Right atrium auricular region (tissue), 2 donors: ENCODE measurements at places on chromosomes 7 and 10. TPM values are rescaled to one million over a fixed set of nuclear protein-coding genes. Genes with fewer than 3 reads are reported as not detected.
A peak's percentile ranks its signal among the peaks of the same experiment; 100 is the strongest.

DNA sequence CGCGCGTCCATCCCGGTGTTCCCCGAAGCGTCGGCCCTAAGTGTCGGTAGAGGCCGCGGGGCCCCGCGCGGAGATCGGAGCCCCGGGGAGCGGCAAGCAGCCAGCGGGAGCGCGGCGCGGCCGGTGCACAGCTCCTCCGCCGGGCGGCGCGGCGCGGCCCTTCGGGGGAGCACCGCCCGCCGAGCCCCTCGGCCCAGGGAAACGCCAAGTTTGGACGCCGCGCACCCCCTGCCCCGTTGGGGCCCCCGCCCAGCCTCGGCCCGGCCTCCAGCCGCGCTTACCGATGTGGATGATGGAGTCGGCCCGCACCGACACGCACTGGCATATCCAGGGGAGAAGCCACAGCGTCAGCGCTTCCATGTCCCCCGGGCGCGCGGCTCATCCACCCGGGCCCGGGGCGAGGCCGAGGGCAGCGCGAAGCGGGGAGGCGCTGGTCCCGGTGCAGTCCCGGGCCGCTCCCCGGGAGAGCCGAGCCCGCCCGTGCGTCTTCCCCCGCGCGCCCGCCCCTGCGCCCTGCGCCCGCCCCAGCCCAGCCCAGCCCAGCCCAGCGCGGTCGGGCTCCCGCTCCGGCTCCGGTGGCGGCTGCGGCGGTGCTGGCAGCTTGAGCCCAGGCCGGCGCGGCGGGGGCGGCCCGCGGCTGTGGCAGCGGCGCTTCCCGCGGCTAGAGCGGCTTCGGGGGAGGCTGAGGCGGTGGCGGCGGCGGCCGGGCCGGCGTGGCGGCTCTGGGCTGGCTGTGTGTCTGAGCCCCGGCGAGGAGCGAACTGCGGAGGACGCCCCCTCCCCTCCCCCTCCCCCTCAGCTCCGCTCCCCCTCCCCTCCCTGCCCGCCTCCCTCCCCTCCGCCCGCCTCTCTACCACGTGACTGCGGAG, at the start of gene GRID1:
Gene GRID1 (minus strand): TSS at position 763 of the 869 bp plus-strand sequence.
- H3K36me3 ChIP-seq, result no peaks in the 10 kb centered on the region
- H3K4me3 ChIP-seq, result peak within 1 kb of the TSS; percentile 38
- peaks cover 42% of the 10 kb centered on the region for H3K4me1 ChIP-seq
- H3K27ac ChIP-seq, result no peak within 1 kb of the TSS
- DNase-seq, result no peak

DNA sequence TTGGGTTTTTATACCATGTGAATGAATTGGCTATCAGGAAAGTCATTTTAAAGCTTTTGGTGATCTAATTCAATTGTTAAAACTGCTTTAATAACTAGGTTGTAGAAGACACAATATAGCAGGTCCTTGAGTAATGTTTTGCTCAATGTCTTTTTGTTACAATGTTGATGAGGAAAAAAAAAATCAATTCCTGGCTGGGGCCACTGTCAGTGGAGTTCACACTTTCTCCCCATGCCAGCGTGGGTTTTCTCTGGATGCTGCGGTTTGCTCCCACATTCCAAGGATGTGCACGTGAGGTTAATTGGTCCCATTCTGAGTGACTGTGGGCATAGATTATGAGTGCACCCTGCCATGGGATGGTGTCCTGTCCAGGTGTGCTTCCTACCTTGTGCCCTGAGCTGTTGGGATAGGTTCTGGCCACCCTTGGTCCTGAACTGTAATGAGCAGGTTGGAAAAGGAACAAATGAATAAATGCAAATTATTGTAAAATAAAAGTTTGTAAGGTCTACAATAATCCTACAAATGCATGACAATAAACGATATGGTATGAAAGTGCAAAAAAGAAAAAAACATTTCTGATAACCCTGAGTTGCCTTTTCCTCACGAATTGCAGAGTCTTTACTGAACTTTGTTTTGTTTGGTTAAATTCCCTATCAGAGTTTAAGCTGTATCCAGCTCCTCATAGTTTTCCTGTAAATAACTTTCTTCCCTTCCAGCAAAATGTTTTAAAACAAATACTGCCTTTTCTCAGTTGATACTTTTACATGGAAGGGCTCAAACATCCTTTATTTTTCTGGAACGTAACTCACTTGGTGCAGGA, 62.7 kb downstream of the AKR1C4 start:
- no peak for DNase-seq
- H3K4me1 ChIP-seq, result no peaks in the 10 kb centered on the region
- H3K36me3 ChIP-seq, result no peaks in the 10 kb centered on the region
- H3K4me3 ChIP-seq, result no peak overlapping the region
- H3K27ac ChIP-seq, result no peak overlapping the region

DNA sequence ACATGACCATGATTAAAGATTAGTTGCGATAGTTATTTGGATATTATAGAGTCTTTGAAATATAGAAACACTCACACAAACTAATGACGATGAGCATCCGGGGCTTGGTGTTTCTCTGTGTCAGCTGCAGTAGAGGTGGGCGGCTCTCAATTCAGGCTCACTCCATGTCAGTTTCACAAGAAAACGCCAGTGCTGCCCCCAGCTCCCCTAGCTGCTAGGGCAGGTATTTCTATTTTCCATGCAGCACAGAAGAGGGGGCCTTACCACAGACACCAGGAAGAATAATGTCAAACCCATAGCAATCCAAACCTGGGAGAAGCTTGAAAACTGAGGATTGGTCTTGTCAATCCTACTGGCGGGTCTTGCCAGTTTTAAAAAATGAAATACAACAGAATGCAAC, 197.1 kb downstream of the PHTF2 start:
- no peak overlapping the region for H3K4me3 ChIP-seq
- no peaks in the 10 kb centered on the region for H3K36me3 ChIP-seq
- DNase-seq, result no peak
- no peaks in the 10 kb centered on the region for H3K27me3 ChIP-seq
- H3K4me1 ChIP-seq, result no peaks in the 10 kb centered on the region

GRCh38 chr7:113247198-113247597, 128.8 kb upstream of the SMIM30 start:
- no peaks in the 10 kb centered on the region for H3K27me3 ChIP-seq
- no peak overlapping the region for H3K4me3 ChIP-seq
- no peak for DNase-seq

GRCh38 chr7:96248405-96248804, 73.5 kb downstream of the SLC25A13 start:
- H3K27me3 ChIP-seq, result no peaks in the 10 kb centered on the region
- DNase-seq, result no peak
- no peak overlapping the region for H3K27ac ChIP-seq

DNA sequence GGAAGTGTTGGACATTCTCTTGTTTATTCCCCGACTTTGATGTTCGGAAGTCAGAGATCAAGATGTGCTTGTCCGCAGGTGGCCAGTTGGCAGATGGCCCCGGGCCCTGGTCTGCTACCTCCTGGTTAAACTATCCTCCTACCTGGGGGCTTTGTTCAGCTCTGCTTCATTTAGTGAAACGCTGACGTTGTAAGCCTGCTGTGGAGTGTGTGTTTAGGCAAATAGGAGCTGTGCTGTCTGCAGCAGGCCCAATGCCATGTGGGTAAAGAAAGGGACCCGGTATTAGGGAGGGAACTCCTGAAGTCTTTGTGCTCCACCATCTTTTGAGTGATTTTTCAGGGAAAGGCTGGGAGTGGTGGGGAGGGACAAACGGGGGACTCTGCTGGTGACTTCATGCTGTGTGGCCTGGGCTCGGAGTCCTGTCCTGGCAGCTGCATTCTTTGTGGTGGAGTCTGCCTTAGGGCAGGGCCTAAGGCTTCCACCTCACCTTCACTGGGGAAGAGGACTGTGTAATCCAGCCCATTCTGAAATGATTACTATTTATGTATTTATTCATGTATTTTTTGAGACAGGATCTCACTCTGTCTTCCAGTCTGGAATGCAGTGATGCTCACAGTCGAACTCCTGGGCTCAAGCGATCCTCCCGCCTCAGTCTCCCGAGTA, 171.1 kb upstream of the KLF6 start:
- no peak overlapping the region for H3K4me3 ChIP-seq
- no peak overlapping the region for H3K27ac ChIP-seq
- DNase-seq, result no peak
- H3K36me3 ChIP-seq, result no peaks in the 10 kb centered on the region
- H3K4me1 ChIP-seq, result peaks cover 4% of the 10 kb centered on the region

- H3K36me3 ChIP-seq, result no peaks in the 10 kb centered on the region
- no peaks in the 10 kb centered on the region for H3K27me3 ChIP-seq
- H3K4me3 ChIP-seq, result no peak overlapping the region
- H3K4me1 ChIP-seq, result no peaks in the 10 kb centered on the region
Measured at GRCh38 chr7:73809467-73809951, 21.3 kb upstream of the CLDN4 start.

- H3K27me3 ChIP-seq, result no peaks in the 10 kb centered on the region
- H3K36me3 ChIP-seq, result no peaks in the 10 kb centered on the region
- peak; percentile 65 for DNase-seq
- H3K4me1 ChIP-seq, result no peaks in the 10 kb centered on the region
Measured at GRCh38 chr10:98047009-98047741, 16.8 kb upstream of the CRTAC1 start.

- no peak for DNase-seq
- H3K4me3 ChIP-seq, result no peak overlapping the region
- no peaks in the 10 kb centered on the region for H3K36me3 ChIP-seq
- no peaks in the 10 kb centered on the region for H3K27me3 ChIP-seq
Measured at GRCh38 chr10:51635436-51635835, 64.0 kb downstream of the CSTF2T start.

- no peaks in the 10 kb centered on the region for H3K4me1 ChIP-seq
- no peak for DNase-seq
- H3K36me3 ChIP-seq, result no peaks in the 10 kb centered on the region
- H3K4me3 ChIP-seq, result no peak overlapping the region
Measured at GRCh38 chr7:119929891-119930290, 343.1 kb upstream of the KCND2 start.

GRCh38 chr7:25801214-25801613, 350.8 kb upstream of the NFE2L3 start:
- no peaks in the 10 kb centered on the region for H3K4me1 ChIP-seq
- H3K27me3 ChIP-seq, result no peaks in the 10 kb centered on the region
- H3K36me3 ChIP-seq, result no peaks in the 10 kb centered on the region
- no peak overlapping the region for H3K27ac ChIP-seq

- peak overlapping the region; percentile 97 for H3K27ac ChIP-seq
- H3K27me3 ChIP-seq, result no peaks in the 10 kb centered on the region
Measured at GRCh38 chr10:93437946-93438612, 44.1 kb downstream of the MYOF start.

DNA sequence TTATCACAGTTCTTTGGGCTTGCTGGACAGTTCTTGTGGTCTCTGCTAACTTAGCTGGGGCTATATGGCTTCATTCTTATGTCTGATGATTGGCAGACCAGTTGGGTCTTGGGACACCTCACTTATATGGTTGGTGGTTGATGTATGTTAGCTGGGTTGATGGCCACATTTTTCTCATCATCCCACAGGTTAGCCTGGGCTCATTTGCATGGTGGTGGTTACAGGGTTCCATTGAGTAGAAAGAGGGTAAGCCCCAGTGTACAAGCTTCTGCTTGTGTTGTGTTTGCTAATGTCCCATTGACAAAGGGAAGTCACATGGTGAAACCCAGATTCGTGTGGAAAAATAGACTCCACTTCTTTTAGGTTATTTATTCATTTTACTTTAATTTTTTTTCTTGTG, 40.6 kb downstream of the TMEM60 start:
- H3K36me3 ChIP-seq, result no peaks in the 10 kb centered on the region
- no peaks in the 10 kb centered on the region for H3K4me1 ChIP-seq
- H3K4me3 ChIP-seq, result no peak overlapping the region
- no peak for DNase-seq
- no peaks in the 10 kb centered on the region for H3K27me3 ChIP-seq

Gene HGF
- 2.1 TPM for total RNA-seq

Gene YKT6
- total RNA-seq, result 43.9 TPM

Gene CPXM2
- 8.3 TPM for total RNA-seq

Gene CFAP46
- total RNA-seq, result 1.5 TPM

Gene TEX36
- total RNA-seq, result not detected

Gene AKR1C3
- 48.9 TPM for total RNA-seq

Gene ADK
- total RNA-seq, result 31.6 TPM
